ENCODE measurements at places on chromosomes 16 and 17. TPM values are rescaled to one million over a fixed set of nuclear protein-coding genes. Genes with fewer than 3 reads are reported as not detected.
A peak's percentile ranks its signal among the peaks of the same experiment; 100 is the strongest.

- H3K4me1 ChIP-seq = no peaks in the 10 kb centered on the region
- no peak for DNase-seq
- no peak overlapping the region for H3K4me3 ChIP-seq
- no peaks in the 10 kb centered on the region for H3K36me3 ChIP-seq
Measured at GRCh38 chr17:65876985-65877384, 314.9 kb downstream of the CEP112 start.

DNA sequence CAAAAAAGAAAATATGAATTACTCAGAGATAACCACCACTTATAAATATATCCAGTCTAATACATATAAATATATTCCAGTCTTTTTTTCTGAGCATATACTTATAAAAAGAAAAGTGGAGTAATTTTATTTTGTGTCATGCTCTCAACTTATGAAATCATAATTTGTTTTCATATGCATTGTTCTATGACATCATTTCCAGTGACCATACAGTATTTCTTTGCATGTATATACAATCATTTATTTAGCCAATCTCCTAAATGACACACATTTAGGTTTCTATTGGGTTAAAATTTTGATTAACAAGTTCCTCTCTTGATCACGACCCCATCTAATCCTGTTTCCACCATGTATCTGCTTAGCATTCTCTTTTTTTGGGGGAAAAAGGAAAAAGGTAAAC, 16.4 kb upstream of the NDEL1 start:
- no peaks in the 10 kb centered on the region for H3K4me1 ChIP-seq
- H3K4me3 ChIP-seq = no peak overlapping the region
- H3K27me3 ChIP-seq = no peaks in the 10 kb centered on the region
- no peak for DNase-seq

GRCh38 chr17:72978593-72979218, 113.8 kb downstream of the SLC39A11 start:
- no peaks in the 10 kb centered on the region for H3K4me1 ChIP-seq
- no peaks in the 10 kb centered on the region for H3K27me3 ChIP-seq
- H3K36me3 ChIP-seq = no peaks in the 10 kb centered on the region
- no peak for DNase-seq
- no peak overlapping the region for H3K4me3 ChIP-seq

- H3K4me1 ChIP-seq = peaks cover 1% of the 10 kb centered on the region
- H3K27ac ChIP-seq = no peak overlapping the region
- no peak overlapping the region for H3K4me3 ChIP-seq
Measured at GRCh38 chr17:47785538-47786123, 36.0 kb downstream of the OSBPL7 start.

DNA sequence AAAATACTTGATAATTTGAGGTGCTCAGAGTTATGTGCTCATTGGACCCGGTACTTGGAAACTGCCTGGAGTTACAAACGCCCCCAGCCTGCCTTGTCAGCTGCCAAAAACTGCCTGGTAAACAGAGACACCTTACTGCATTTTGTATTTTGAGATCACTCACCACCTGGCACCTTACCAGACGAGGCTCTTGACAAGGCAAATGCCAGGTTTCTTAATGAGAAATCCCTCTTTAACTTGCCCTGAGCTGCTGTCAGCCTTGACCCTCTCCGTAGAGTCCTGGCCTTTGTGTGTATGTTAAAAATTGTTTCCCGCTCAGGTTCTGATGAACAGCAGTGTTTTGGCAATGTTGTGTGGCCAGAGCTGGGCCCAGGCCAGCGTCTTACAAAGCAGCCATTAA, 28.8 kb downstream of the SYT17 start:
- no peak for DNase-seq
- no peak overlapping the region for H3K27ac ChIP-seq
- H3K36me3 ChIP-seq = no peaks in the 10 kb centered on the region
- no peaks in the 10 kb centered on the region for H3K4me1 ChIP-seq
- no peak overlapping the region for H3K4me3 ChIP-seq

GRCh38 chr16:89537549-89537925, 22.9 kb upstream of the RPL13 start:
- no peak for DNase-seq
- no peak overlapping the region for H3K27ac ChIP-seq
- no peaks in the 10 kb centered on the region for H3K4me1 ChIP-seq
- H3K27me3 ChIP-seq = no peaks in the 10 kb centered on the region
- H3K36me3 ChIP-seq = peaks cover 29% of the 10 kb centered on the region
- H3K4me3 ChIP-seq = no peak overlapping the region

- peak; percentile 90 for DNase-seq
- no peaks in the 10 kb centered on the region for H3K36me3 ChIP-seq
- peaks cover 4% of the 10 kb centered on the region for H3K4me1 ChIP-seq
- peak within 1 kb of the TSS; percentile 63 for H3K27ac ChIP-seq
- H3K4me3 ChIP-seq = peak within 1 kb of the TSS; percentile 76
- H3K27me3 ChIP-seq = no peaks in the 10 kb centered on the region
Measured at GRCh38 chr17:32341857-32342602, at the start of gene C17orf75. TSS of gene C17orf75 (minus strand) at chr17:32342173. CDS start at chr17:32342139, 34 bp downstream.

DNA sequence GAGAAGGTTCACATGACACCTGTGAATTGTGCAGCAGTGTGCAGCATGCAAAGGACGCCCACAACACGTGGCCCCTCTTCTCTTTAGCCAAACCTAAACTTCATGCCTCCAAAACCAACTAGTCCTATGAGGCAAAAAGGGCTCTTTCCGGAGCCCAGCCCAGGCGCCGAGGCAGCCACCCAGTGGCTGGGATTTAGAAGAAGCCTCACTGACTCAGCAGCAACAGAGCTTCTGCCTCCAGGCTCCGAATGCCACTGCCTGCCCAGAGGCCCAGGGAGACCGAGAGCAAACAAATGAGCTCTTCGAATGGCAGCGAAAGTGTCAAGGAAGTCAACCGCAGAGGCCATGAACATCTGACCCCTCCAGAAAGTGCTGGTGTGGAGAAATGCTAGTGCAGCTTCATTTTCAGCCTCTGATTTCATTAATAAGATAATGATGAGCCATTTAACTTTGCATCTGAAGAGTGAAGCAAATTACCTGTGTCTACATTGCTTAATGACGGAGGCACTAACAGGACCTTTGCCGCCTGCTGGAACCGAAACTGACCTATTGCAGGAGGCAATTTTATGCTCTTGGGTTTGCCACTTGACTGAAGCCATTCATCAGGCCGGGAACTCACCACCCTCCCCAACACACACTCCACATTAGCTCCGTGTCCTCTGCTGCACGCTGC, 157.7 kb upstream of the RPL38 start:
- DNase-seq = no peak
- no peaks in the 10 kb centered on the region for H3K4me1 ChIP-seq
- no peaks in the 10 kb centered on the region for H3K27me3 ChIP-seq
- no peak overlapping the region for H3K4me3 ChIP-seq
- H3K36me3 ChIP-seq = no peaks in the 10 kb centered on the region

GRCh38 chr16:87834005-87834667, 35.2 kb downstream of the SLC7A5 start:
- no peak overlapping the region for H3K4me3 ChIP-seq
- no peaks in the 10 kb centered on the region for H3K4me1 ChIP-seq
- no peaks in the 10 kb centered on the region for H3K27me3 ChIP-seq
- peaks cover 11% of the 10 kb centered on the region for H3K36me3 ChIP-seq
- H3K27ac ChIP-seq = no peak overlapping the region

DNA sequence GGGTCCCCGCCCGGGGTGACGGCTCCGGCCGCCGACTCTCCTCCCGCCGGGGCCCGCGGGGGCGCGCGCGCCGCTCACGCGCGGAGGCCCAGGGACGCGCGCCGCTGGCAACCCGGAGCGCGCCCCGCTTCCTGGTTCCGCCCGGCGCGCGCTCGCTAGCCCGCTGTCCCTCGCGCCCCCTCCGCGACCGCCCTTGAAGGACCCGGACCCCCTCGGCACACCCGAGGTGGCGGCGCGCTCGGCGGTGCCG, at the start of gene STAT5B:
STAT5B (minus strand) TSS at position 33 of the 250 bp plus-strand sequence. CDS start 44,264 bp downstream, outside the sequence.
- peak within 1 kb of the TSS; percentile 61 for H3K27ac ChIP-seq
- no peak for DNase-seq
- peak within 1 kb of the TSS; percentile 92 for H3K4me3 ChIP-seq
- H3K4me1 ChIP-seq = peaks cover 6% of the 10 kb centered on the region
- H3K36me3 ChIP-seq = no peaks in the 10 kb centered on the region
- no peaks in the 10 kb centered on the region for H3K27me3 ChIP-seq

Gene KRTAP4-6
- total RNA-seq = not detected

DNA sequence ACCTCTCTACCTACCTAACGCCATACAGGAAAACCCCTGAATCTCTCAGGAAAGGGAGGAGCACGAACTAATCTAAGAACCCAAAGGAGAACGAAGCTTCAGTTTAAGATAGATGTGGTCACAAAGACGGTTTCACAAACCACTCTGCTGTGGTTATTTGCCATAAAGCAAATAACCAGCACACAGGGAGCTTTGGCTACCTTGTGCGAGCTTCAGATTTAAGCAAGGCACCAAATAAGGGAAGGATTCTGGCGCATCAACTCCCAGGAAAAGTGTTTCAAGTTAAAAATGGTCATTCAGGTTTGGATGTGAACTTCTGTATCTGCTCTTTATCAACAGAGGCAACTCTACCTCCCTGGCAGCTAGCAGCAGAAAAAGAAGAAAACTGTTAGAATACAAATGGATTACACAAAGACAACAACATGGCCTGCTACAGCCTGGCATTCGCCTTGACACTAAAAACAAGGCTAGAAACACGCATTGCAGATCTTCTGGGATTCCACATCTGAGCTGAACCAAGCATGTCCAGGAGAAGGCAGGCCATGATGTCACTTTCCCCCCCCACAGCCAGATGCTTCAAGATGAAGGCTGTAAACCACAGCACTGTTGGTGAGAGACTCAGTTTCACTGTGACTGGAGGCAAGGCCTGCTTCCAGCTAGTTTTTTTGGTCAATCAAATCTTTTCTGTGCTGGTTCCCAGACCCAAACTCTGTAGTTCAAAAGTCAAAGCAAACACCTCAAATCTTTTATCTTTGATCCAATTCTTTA, 43.6 kb downstream of the SMG6 start:
- H3K4me1 ChIP-seq = no peaks in the 10 kb centered on the region
- H3K36me3 ChIP-seq = no peaks in the 10 kb centered on the region
- H3K27ac ChIP-seq = no peak overlapping the region
- H3K27me3 ChIP-seq = no peaks in the 10 kb centered on the region

Gene CDH5
- total RNA-seq = 0.59 TPM

- no peak overlapping the region for H3K27ac ChIP-seq
- H3K36me3 ChIP-seq = no peaks in the 10 kb centered on the region
- no peak overlapping the region for H3K4me3 ChIP-seq
- peaks cover 5% of the 10 kb centered on the region for H3K4me1 ChIP-seq
Measured at GRCh38 chr16:5188318-5188988, 90.9 kb upstream of the EEF2KMT start.

Gene SCNN1B
- total RNA-seq = 0.95 TPM

DNA sequence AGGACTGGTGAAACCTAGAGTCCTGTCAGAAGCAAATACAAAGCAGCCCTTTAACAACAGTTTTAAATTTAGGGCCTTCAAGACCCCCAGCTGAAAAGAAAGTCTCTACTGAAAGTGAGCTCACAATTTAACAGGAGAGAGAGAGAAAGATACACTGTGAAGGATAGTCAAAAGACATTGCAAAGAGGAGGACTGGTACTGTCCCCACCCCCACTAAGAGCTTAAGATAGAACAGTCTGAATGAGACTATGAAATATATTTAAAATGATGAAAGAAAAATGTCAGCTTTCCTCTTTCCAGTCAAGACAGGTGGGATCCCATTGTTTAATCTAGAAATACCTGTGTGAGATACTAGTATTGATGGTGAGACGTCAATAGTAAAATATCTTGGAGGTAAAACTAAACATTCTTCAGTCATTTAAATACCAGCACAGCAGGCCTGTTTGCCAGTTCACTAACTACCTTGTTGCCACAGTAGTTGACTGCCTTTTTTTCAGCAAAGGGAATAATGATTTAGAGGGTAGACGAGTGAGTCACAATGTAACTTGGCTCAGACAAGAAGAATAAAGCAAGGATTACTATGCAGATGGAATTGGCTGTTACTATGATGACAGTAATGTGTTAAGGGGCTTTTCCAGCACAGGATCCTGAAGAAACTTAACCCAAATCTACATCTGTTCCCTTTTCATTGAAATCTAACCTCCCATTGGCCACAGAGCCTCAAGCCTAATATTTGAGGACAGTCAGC, 47.2 kb upstream of the RASL10B start:
- H3K4me3 ChIP-seq = no peak overlapping the region
- peaks cover 3% of the 10 kb centered on the region for H3K4me1 ChIP-seq
- peak; percentile 29 for DNase-seq
- no peak overlapping the region for H3K27ac ChIP-seq

Gene C17orf113
- 1.4 TPM for total RNA-seq

Gene TAC4
- total RNA-seq = not detected

DNA sequence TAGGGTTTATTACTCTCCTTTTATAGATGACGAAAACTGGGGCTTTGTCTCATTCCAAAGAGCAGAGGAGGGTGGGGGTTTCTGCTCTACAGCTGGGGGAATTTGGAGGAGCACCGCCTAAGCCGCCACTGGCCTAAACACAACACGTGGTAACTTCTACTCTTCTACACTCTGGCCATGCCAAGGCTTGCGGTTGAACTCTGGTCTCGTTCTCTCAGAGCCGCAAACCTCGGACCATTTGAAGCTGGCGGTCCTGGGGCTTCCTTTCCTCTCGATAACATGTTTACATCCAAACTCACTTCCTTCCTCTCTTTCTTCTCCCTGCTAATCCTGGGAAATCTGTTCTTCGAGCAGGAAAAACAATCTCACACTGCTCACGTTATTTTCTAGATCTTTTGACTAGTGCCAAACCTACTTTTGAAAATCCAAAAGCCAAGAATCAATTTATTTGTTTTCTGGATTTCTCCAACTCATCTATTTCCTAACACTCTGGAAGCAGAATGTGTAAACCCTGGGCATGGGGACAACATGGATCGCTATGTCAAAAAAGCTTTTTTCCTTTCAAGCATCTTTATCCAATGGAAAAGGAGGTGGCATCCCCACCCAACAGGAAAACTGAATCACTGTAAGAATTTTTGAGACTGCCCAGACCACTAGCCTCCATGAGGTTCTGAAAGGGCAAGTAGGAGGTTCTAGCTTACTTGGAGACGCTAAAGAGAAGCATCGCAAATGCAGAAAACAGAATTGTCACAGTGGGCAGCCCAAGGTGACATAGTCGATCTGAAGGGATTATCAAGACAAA, 13.6 kb upstream of the EEF2K start:
- H3K4me1 ChIP-seq = peaks cover 9% of the 10 kb centered on the region
- H3K36me3 ChIP-seq = no peaks in the 10 kb centered on the region
- no peak overlapping the region for H3K27ac ChIP-seq
- peaks cover 6% of the 10 kb centered on the region for H3K27me3 ChIP-seq

Gene TBC1D3E
- not detected for total RNA-seq

Data from H1 (cell line).